Upper lobe of left lung (tissue), 6 donors: ENCODE measurements at places on chromosomes 2 and 18. TPM values are rescaled to one million over a fixed set of nuclear protein-coding genes. Genes with fewer than 3 reads are reported as not detected.

CCDC121 gene
- total RNA-seq = 2.3 TPM

CNTNAP5 gene
- not detected for total RNA-seq

MSTN gene
- not detected for total RNA-seq

SLC5A7 gene
- total RNA-seq = 0.33 TPM

POTEI gene
- total RNA-seq = under 0.01 TPM

GRCh38 chr2:106054321-106054720 lies 139.8 kb downstream of the UXS1 start:
- no peak for DNase-seq
- H3K4me1 ChIP-seq = no peaks in the 10 kb centered on the region
- H3K4me3 ChIP-seq = no peak overlapping the region
- no peak overlapping the region for H3K27ac ChIP-seq
- no peaks in the 10 kb centered on the region for H3K36me3 ChIP-seq

DNA sequence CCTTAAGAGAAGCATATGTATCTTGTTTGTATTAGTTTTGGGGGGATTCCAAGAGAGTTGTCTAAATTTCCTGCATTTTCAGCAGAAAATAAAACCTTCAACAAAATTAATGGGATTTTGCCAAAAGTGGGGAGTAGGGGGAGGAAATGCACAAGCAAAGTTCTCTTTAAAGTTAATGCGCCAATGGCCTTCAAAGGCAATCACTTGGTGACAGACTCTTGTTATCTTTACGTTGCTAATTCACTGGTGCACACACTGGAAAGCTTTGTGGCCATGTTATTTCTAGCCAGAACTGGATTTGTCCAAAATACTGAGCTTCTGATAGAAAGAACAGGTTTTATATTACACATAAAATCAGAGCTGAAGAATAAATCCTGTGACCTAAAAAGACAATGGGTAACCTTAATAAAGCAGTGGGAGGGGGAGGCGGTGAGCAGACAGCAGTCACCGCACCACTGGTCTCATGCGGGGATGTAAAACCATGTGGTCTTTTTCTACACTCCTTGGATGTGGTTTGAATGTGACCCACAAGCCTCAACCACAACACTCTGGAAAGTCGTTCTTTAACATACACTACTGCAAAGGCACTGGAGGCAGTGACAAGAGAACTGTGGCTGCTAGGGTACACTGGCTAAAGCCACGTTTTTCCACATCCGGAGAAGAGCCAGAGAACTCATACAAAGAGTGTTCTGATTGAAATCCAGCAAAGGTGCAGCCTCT lies 176.9 kb upstream of the SMAD7 start:
- no peak overlapping the region for H3K27ac ChIP-seq
- DNase-seq = no peak
- no peak overlapping the region for H3K4me3 ChIP-seq
- H3K27me3 ChIP-seq = no peaks in the 10 kb centered on the region
- H3K36me3 ChIP-seq = no peaks in the 10 kb centered on the region

GRCh38 chr2:155310589-155310988 lies 612.1 kb downstream of the KCNJ3 start:
- DNase-seq = no peak
- no peaks in the 10 kb centered on the region for H3K4me1 ChIP-seq
- H3K4me3 ChIP-seq = no peak overlapping the region
- no peaks in the 10 kb centered on the region for H3K27me3 ChIP-seq
- no peaks in the 10 kb centered on the region for H3K36me3 ChIP-seq

DNA sequence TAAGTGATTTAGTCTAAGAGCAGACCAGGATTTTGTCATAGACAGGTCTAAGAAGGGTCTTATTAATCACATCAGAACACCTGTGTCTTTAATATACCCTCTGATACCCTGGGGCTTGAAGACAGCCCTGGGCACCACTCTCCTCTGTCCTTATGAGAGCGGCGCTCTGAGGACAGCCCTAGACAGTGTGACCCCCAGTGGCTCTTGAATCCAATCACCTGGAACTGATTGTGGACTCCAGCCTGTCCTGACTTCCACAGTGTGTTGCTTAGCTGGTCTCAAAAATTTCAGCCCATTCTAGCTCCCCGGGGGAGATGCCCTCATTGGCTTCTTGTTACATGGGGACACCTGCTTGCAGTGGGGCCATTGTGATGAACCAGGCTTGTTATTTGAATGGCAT lies 195.8 kb upstream of the SMAD2 start:
- no peaks in the 10 kb centered on the region for H3K27me3 ChIP-seq
- H3K4me1 ChIP-seq = no peaks in the 10 kb centered on the region
- no peaks in the 10 kb centered on the region for H3K36me3 ChIP-seq
- H3K4me3 ChIP-seq = no peak overlapping the region
- no peak overlapping the region for H3K27ac ChIP-seq

DNA sequence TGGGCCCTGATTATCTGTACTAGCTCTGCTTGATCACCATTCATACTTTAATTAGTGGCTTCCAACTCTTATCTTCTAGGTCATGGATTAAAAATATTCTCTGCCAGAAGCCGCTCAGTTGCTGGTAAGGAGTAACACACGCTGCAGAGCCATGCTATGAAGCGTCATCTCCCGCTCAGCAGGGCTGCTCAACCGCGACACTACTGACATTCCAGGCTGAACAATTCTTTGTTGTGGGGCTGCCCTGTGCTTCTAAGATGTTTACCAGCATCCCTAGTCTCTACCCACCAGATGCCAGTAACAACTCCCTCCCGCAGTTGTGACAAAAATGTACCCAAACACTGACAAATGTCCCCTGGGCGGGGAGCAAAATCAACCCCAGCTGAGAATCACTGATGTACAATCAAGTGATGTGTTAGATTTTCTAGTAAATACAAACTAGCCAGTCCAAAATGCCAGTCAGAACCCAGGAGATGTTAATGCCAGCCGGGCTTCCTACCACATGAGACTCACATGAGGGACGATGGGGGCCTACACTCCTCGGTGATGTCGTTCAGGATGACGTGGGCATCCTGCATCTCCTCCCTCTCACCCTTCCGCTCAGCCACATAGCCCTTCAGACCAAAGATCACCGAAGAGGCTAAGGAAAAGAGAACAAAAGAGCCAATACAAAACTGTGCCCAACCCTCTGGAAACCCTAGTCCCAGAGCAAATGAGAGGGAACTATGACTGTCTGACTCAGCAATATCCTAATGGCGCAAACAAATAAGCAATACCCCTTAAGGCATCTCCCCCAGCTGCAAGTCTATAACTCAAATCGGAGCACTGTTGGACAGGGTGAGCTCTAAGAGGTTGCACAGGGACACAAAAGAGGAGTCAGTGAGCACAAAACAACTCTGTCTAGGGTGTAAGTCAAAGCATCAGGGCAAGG lies 15.6 kb downstream of the ILKAP start:
- no peak overlapping the region for H3K27ac ChIP-seq
- no peaks in the 10 kb centered on the region for H3K4me1 ChIP-seq
- no peaks in the 10 kb centered on the region for H3K27me3 ChIP-seq
- H3K4me3 ChIP-seq = no peak overlapping the region
- H3K36me3 ChIP-seq = peaks cover 100% of the 10 kb centered on the region

DNA sequence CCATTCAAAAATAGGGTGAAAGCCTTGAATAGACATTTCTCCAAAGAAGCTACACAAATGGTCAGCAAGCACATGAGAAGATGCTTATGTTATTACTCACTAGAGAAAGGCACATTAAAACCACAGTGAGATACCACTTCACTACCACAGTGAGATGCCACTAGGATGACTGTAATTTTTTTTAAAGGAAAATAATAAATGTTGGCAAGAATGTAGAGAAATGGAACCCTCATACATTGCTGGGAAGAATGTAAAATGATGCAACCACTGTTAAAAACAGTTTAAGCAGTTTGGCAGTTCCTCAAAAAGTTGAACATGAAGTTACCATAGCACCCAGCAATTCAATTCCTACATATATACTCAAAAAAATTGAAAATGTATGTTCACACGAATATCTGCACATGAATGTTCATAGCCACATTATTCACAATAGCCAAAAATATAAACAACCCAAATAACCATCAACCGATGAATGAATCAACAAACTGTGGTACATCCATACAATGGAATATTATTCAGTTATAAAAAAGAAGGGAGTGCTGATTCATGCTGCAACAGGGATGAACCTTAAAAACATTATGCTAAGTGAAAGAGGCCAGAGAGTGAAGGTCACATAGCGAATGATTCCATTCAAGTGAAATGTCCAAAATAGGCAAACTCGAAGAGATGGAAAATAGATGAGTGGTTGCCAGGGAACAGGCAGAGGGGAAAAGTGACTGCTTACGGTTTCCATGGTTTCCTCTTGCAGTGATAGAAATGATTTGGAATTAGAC lies 156.2 kb upstream of the NDUFV2 start:
- no peak for DNase-seq
- H3K27ac ChIP-seq = no peak overlapping the region
- H3K4me3 ChIP-seq = no peak overlapping the region
- no peaks in the 10 kb centered on the region for H3K4me1 ChIP-seq

DNA sequence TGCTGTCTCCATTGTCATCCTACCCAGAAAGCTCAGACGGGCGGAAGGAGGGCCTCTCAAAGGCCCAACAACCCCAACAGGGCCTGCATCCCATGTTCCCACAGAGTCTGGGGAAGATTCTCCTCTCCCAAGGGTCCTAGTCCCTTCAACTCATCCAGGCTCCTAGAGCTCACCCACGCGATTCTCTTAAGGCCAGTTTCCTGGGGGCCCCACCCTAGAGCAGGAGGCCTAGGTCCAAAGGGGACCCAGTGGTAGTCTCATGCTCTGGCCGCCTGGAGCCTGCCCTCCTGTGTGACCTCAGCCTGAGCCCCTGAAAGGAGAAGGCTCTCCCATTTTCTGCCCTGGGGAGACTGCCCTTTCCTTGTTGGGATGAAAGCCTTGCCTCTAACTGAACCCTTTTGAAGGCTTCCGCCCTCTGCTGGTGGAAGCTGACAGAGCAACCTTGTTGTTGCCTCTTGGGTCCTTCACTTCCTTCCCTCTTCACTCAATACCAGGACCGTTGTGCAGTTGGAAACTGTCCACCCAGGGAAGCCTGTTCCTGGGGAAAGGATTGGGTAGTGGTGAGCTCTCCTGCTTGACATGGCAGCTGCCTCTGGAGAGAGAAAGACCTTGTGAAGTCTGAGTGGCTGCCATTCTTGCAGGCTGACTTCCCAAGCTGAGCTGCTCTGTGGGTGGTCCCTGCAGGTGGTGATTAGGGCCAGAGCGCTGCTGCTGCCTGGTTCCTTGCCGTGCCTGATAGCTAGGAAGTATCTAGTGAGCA lies 86.0 kb upstream of the ALPP start:
- peak; percentile 59 for DNase-seq
- no peak overlapping the region for H3K4me3 ChIP-seq
- H3K27ac ChIP-seq = no peak overlapping the region
- no peaks in the 10 kb centered on the region for H3K27me3 ChIP-seq
- H3K36me3 ChIP-seq = no peaks in the 10 kb centered on the region
- no peaks in the 10 kb centered on the region for H3K4me1 ChIP-seq

DNA sequence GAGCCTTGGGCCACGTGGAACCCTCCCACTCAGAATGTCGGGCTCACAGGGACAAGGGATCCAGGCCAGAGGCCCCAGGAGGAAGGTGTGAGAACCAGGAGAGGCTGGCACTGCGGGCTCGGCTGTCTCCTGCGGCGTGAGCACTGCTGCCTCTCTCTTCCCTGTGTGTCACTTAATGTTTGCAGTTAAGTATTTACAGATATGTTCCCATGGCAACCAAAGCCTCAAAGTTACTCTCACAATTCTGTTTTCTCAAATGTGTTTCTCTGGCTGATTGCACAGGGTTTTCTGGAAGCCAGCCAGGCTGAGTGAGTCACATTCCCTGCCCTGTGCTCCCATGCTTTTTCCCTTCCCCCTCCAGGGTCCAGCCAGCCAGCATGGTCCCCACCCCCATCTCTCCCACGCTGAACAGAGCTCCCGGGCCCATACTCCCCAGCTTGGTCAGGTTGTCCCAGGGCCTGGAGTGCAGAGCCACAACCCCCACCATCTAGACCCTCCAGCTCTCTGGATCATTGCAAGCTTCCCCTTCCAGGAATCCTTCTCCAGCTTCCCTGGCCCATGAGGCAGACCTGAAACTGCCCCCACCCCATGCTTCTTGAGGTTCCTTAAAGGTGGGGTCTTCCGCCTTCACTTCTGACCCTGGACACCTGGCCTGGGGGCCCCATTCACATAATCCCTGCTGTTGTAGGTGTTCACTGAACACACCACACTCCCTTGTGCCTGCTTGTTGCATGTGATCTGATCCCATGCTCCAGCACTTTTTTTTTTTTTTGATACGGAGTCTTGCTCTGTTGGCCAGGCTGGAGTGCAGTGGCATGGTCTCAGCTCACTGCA lies 265.9 kb downstream of the CELF4 start:
- H3K27me3 ChIP-seq = no peaks in the 10 kb centered on the region
- no peak overlapping the region for H3K4me3 ChIP-seq
- no peaks in the 10 kb centered on the region for H3K36me3 ChIP-seq
- DNase-seq = peak; percentile 87
- H3K4me1 ChIP-seq = no peaks in the 10 kb centered on the region

- H3K27me3 ChIP-seq = no peaks in the 10 kb centered on the region
- H3K27ac ChIP-seq = no peak overlapping the region
- H3K4me1 ChIP-seq = no peaks in the 10 kb centered on the region
Measured at GRCh38 chr18:32684096-32684495, 88.7 kb downstream of the KLHL14 start.

- peaks cover 23% of the 10 kb centered on the region for H3K27me3 ChIP-seq
- no peaks in the 10 kb centered on the region for H3K36me3 ChIP-seq
- no peak overlapping the region for H3K4me3 ChIP-seq
- no peak for DNase-seq
- no peak overlapping the region for H3K27ac ChIP-seq
Measured at GRCh38 chr2:138775736-138776135, 4.5 kb downstream of the NXPH2 start.
